ENCODE measurements at places on chromosomes 2 and 18. TPM values are rescaled to one million over a fixed set of nuclear protein-coding genes. Genes with fewer than 3 reads are reported as not detected.

Gene CYRIA
- 2.1 TPM for total RNA-seq

Gene NXPH2
- total RNA-seq = not detected

Gene SOCS6
- 1.8 TPM for total RNA-seq

Gene KCNE4
- total RNA-seq = not detected

Gene GATA6
- 0.14 TPM for total RNA-seq

- no peaks in the 10 kb centered on the region for H3K27me3 ChIP-seq
- no peak for DNase-seq
- no peak overlapping the region for H3K27ac ChIP-seq
- H3K4me3 ChIP-seq = no peak overlapping the region
- H3K4me1 ChIP-seq = peaks cover 18% of the 10 kb centered on the region
These were observed 4.4 kb downstream of the MAP4K3 start for GRCh38 chr2:39432701-39433100.

DNA sequence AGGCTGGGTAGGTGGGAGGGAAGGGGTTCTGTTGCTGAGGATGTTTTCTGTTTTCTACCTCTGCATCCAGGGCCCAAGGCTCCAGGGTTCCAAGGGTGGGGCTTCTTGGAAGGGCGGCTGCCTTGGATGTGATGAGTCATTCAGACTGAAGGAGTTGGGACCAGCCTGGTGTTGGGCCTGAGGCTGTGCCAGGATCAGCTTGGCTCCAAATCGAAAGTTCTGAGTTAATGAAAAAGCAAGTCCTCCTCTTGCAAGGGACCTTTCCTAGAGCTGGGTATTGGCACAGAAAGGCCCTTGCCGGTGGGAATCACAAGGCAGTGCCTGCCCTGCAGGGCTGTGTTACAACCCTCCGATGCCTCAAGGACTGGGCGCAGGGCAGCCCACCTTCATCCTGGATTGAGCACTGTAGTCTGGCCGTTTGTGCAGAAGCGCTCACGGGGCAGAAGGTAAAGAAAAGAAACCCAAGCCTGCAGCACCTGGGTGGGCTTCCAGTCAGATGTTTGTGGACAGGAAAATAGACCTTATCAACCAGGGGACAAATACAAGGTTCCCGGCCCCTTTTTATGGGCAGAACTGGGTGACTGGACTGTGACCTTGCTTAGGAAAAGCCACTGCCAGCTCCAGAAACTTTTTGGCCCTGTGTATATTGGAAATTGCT lies 52.5 kb upstream of the MCFD2 start:
- H3K36me3 ChIP-seq = peaks cover 8% of the 10 kb centered on the region
- no peak overlapping the region for H3K4me3 ChIP-seq
- H3K4me1 ChIP-seq = peaks cover 15% of the 10 kb centered on the region
- no peaks in the 10 kb centered on the region for H3K27me3 ChIP-seq
- DNase-seq = no peak

DNA sequence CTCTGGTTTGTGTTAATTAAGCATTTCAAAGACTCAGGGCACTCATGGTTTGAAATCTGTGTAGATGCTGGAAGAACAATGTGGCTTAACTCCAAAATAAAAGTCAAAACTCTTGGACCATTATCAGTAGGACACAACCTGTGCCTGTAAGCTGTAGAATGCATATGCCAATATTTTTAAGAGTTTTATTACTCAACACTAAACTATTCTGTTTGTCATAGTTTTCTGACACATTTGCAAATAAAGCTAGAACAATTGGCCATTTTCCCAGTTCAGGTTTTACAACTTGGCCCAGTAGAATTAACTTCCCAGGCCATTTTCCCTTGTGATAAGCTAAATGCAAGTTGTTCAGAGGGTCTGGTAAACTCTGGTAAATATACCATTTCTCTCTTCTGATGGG lies 713.1 kb downstream of the CBLN2 start:
- H3K27ac ChIP-seq = no peak overlapping the region
- H3K36me3 ChIP-seq = no peaks in the 10 kb centered on the region
- no peak overlapping the region for H3K4me3 ChIP-seq
- DNase-seq = no peak
- H3K27me3 ChIP-seq = no peaks in the 10 kb centered on the region
- H3K4me1 ChIP-seq = no peaks in the 10 kb centered on the region

DNA sequence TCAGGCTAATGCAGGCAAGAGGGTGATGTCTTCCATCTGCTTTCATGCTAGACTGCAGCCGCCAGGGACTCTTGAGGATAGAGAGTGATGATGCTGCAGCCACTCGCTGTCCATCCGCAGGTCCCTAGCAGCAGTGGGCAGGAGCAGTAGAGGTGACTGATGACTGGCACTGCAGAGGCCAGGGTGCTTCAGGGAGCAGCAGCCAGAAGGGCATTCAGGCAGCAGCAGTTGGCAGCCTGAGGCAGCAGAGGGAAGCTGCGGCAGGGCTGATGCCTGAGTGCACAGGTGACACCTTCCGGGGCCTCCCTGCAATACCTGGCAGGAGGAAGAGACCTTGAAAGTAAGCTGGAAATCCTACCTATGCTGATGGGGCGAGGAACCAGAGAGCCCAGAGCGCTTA lies 214.2 kb downstream of the ICOS start:
- H3K36me3 ChIP-seq = no peaks in the 10 kb centered on the region
- H3K27me3 ChIP-seq = peaks cover 23% of the 10 kb centered on the region
- no peak overlapping the region for H3K27ac ChIP-seq
- H3K4me1 ChIP-seq = peaks cover 3% of the 10 kb centered on the region
- H3K4me3 ChIP-seq = no peak overlapping the region
- no peak for DNase-seq

DNA sequence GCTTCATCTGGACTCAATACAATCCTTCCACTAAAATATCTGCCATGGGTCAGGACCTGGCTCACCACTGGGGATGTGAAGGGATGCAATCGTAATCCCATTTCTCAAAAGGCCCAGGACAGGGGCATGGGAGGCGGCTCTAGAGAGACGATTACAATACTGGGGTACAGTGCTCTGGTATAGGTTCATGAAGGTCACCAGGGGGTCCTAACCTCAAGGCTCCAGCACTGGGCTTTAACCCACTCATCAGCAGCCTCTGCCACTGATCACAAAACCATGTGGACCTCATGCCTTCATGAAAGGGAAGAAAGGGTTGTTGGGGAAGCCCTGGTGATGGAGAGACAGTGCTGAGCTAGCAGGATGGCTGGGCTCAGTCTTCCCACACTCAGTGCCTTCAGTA lies 48.8 kb downstream of the ADD2 start:
- H3K27me3 ChIP-seq = no peaks in the 10 kb centered on the region
- no peaks in the 10 kb centered on the region for H3K36me3 ChIP-seq
- H3K27ac ChIP-seq = no peak overlapping the region
- H3K4me1 ChIP-seq = peaks cover 5% of the 10 kb centered on the region
- no peak for DNase-seq
- no peak overlapping the region for H3K4me3 ChIP-seq

- peaks cover 68% of the 10 kb centered on the region for H3K4me1 ChIP-seq
- H3K4me3 ChIP-seq = no peak overlapping the region
- peaks cover 4% of the 10 kb centered on the region for H3K36me3 ChIP-seq
- H3K27me3 ChIP-seq = peaks cover 10% of the 10 kb centered on the region
- H3K27ac ChIP-seq = peak overlapping the region; percentile 78
These were observed 12.0 kb upstream of the SLC20A1 start for GRCh38 chr2:112633708-112634107.

GRCh38 chr2:25002066-25002465 lies 30.3 kb upstream of the DNAJC27 start:
- peaks cover 6% of the 10 kb centered on the region for H3K27me3 ChIP-seq
- DNase-seq = no peak
- no peaks in the 10 kb centered on the region for H3K36me3 ChIP-seq
- H3K27ac ChIP-seq = no peak overlapping the region
- H3K4me1 ChIP-seq = no peaks in the 10 kb centered on the region

DNA sequence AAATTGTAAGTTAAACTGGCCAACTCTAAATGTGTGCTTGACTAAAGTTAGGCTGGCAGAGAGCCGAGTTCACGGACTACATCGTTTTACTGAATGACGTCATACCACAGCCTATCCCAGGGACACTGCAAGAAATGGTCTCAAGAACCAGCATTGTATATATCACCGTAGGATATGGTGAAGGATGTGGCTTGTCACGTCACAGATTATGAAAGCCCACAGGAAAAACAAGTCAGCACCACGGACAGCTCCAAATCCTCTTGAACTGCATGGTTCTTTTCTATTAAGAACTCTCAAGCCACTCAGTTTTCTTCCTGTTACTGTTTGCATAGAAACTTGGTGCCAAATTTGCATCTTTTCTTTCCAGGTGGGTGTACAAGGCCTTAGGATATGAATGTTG lies 85.1 kb upstream of the ACAA2 start:
- peak; percentile 68 for DNase-seq
- H3K4me1 ChIP-seq = peaks cover 4% of the 10 kb centered on the region
- no peaks in the 10 kb centered on the region for H3K36me3 ChIP-seq
- no peak overlapping the region for H3K27ac ChIP-seq

- no peak overlapping the region for H3K27ac ChIP-seq
- H3K27me3 ChIP-seq = no peaks in the 10 kb centered on the region
- H3K36me3 ChIP-seq = no peaks in the 10 kb centered on the region
- no peak for DNase-seq
These were observed 44.4 kb upstream of the LRRTM4 start for GRCh38 chr2:77566582-77566981.

DNA sequence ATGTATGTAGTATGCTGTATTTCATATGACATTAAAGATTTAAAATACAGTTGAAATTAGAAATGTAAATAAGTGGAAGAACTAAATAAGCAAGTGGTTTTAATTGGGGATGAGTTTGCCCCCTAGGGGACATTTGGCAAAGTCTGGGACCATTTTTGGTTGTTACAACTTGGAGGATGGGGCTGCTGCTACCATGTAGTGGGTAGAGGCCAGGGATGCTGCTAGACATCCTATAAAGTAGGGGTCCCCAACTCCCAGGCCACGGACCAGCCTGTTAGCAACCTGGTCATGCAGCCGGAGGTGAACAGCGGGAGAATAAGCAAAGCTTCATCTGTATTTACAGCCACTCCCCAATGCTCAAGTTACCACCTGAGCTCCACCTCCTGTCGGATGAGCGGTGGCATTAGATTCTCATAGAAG lies 27.9 kb upstream of the ASNSD1 start:
- no peak overlapping the region for H3K27ac ChIP-seq
- DNase-seq = no peak
- peaks cover 3% of the 10 kb centered on the region for H3K27me3 ChIP-seq

DNA sequence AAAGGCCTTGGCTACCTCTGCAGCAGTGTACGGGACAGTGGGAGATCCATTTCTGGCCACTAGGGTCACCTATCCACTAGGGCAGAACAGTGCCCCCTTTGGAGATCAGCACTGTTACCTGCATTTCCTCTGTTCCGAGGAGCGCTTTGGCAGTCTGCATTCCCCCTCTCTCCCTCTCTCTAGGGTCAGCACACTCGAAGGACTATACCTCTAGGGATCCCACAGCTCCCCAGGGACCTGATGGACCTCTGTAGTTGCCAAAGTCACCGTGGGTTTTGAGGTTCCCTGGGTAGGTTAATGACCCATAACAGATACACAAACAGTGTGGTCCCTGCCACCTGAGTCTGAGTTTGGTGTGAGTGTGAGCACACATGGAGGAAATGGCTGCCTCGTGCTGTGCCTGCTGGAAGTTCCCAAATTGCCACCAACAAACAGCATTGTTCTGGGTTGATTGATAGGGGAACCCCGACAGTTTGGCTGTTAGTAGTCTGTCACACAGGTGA lies 99.8 kb upstream of the VWC2L start:
- no peaks in the 10 kb centered on the region for H3K4me1 ChIP-seq
- H3K27me3 ChIP-seq = no peaks in the 10 kb centered on the region
- no peak for DNase-seq

GRCh38 chr18:77765468-77765867 lies 515.8 kb downstream of the GALR1 start:
- peaks cover 8% of the 10 kb centered on the region for H3K27me3 ChIP-seq
- no peak overlapping the region for H3K4me3 ChIP-seq
- no peaks in the 10 kb centered on the region for H3K36me3 ChIP-seq
- H3K4me1 ChIP-seq = no peaks in the 10 kb centered on the region
- H3K27ac ChIP-seq = no peak overlapping the region
- DNase-seq = no peak

DNA sequence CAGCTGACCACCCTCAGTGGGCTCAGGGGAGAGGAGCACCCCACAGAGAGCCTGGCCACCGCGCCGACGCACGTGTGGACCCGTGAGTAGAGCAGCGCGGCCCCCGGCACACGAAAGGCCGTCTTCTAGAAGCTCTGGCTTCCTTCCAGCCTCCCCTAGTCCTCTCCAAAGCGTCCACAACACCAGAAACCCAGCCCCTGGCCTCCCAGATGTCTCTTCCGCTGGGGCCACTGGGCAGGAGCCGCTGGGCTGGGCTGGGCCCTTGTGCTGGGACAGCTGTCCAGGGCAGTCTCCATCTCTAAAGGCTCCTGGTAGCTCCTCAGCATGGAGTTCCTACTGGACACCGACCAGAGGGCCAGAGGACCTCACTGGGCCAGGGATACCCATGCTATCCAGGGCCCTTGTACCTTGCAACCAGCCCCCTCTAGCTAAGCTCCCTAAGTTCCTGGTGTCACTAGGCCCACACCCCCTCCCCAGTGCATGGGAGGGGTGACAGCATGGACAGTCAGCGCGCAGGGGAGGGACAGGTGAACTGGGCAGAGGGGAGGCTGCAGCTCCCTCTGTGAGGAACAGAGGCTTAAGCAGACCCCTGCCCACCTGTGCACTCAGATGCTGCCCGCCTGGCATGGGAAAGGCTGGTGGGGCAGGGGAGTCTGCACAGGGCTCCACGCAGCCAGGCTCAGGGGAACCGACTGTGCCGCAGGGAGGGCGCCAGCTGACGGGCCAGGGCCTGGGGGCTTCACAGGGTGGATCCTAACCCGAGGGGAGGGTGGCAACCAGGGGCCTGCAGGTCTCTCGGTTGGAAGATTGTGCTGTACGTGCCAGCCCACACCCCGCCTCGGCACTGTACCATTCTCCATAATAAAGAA lies 32.9 kb downstream of the MTERF4 start:
- H3K4me1 ChIP-seq = peaks cover 2% of the 10 kb centered on the region
- no peak overlapping the region for H3K27ac ChIP-seq
- H3K4me3 ChIP-seq = no peak overlapping the region
- no peaks in the 10 kb centered on the region for H3K36me3 ChIP-seq

- H3K36me3 ChIP-seq = no peaks in the 10 kb centered on the region
- H3K27me3 ChIP-seq = peaks cover 2% of the 10 kb centered on the region
- no peak overlapping the region for H3K4me3 ChIP-seq
- H3K4me1 ChIP-seq = no peaks in the 10 kb centered on the region
- DNase-seq = no peak
- no peak overlapping the region for H3K27ac ChIP-seq
These were observed 629.1 kb upstream of the SLC39A10 start for GRCh38 chr2:195027947-195028346.

DNA sequence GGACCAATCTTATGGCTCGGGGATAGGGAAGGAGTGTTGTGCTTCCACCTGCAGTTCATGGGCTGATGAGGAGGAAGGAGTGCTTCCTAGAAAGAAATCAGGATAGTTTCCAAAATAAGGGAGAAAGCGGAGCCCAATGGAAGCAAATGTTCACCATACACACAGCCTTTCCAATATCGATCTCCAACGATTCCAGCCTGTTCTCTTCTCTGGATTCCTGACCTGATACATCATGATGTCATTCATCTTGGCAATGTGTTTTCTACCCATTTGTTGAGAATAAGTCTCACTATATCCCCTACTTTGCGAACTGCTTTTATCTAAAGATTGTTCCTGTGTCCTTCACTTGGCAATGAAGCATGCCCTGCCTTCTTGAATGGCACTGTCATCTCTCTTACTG lies 205.3 kb upstream of the SIX2 start:
- peaks cover 34% of the 10 kb centered on the region for H3K27me3 ChIP-seq
- no peak for DNase-seq
- H3K27ac ChIP-seq = no peak overlapping the region

- H3K36me3 ChIP-seq = no peaks in the 10 kb centered on the region
- H3K27me3 ChIP-seq = no peaks in the 10 kb centered on the region
- H3K4me3 ChIP-seq = no peak overlapping the region
- no peak overlapping the region for H3K27ac ChIP-seq
- DNase-seq = no peak
These were observed 1058.5 kb downstream of the CBLN2 start for GRCh38 chr18:71485611-71486010.
